ENCODE measurements at places on chromosomes 11 and 22.

- DNase-seq = no peak
These were observed 552 bp downstream of the CNIH2 start for GRCh38 chr11:66278363-66279091.

- DNase-seq = no peak
These were observed 52.5 kb downstream of the ARRB1 start for GRCh38 chr11:75298976-75299260.

DNA sequence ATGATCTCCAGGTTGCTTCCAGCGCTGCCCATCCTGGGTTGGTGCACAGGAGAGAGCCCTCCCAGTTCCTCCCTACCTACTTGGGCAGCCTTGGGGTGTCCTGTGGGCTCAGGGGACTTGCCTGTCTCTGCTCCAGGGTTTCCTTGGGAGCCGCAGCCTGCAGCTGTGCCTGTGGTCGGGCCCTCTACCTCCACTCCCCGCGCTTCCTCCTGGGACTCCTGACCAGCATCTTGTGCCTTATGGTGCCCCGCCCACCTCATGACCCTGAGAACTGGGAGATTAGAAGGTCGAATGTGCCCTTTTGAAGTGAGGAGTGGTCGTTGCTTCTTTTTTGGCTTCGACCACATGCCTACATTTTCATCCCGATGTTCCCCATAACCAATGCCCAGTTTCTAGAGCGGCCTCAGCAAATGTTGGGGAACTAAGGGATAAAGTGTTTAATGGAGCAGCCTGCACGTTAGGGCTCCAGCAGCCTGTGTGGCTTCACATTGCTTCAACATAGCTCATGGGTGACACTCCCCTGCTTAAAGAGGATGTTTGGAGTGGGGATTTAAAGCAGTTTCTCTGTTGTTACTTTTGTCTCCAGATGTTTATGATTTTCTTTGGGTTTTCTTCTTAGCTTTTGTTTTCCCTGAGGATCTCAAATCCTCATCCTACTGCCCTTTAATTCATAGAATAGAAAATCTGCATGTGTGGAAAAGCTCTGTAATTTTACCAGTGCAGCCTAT is 248.8 kb downstream of the TBC1D22A start:
- DNase-seq = no peak

DNA sequence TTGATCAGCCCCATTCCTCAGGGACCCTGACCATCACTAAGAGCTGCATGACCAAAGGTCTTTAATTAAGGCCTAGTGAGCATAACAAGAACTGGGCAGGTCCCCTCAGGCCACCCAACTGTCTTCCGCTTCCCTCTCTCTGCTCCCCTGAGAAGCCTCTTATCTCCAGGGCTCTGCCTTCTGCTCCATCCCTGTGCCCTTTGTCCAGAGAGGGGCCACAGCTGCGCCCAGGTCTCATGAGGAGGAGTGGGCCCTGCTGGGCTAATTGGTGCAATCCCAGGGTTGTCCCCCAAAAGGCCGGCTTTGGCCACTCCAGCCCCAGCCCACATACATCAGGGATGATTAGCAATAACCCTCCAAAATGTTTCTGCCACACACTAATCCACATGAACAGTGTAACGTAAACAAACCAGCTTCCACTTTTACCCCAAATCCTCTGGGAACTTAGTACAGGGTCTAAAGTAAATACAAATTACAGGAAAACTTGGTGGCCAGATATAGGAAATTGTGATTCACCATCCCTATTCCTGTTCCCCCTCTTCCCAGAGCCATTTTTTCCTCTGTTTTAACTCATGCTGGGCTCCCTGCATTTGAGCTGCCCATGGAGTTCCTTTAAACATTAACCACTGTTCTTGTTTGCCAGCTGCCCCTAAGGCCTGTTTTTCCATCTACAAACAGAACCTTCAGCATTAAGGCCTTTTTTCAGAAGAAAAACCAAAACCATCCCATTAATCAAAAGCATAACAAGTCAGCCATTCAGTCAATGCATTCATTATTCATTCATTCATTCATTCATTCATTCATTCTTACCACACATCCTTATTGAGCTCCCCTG is 34.6 kb upstream of the CAVIN3 start:
- no peak for DNase-seq

DNA sequence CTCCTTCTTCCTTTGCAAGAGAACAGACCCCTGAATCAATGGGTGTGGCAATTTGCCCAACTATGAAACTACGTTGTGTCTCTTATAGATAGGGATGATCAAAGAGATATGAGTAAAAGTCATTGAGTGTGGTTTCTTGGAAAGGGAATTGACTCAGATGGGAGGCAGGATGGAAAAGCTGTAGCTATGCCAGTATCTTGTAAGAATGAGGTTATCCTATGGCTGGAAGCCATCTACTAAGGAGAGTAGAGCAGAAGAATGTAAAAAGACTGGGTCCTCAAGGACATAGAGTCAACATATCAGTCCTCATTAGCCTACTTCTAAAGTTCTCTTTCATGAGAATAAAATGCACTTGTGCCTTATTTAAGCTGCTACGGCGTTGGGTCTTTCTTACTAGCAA is 78.9 kb upstream of the POU2AF2 start:
- no peak for DNase-seq

- no peak for DNase-seq
These were observed 300.5 kb downstream of the NTM start for GRCh38 chr11:131670876-131671275.

DNA sequence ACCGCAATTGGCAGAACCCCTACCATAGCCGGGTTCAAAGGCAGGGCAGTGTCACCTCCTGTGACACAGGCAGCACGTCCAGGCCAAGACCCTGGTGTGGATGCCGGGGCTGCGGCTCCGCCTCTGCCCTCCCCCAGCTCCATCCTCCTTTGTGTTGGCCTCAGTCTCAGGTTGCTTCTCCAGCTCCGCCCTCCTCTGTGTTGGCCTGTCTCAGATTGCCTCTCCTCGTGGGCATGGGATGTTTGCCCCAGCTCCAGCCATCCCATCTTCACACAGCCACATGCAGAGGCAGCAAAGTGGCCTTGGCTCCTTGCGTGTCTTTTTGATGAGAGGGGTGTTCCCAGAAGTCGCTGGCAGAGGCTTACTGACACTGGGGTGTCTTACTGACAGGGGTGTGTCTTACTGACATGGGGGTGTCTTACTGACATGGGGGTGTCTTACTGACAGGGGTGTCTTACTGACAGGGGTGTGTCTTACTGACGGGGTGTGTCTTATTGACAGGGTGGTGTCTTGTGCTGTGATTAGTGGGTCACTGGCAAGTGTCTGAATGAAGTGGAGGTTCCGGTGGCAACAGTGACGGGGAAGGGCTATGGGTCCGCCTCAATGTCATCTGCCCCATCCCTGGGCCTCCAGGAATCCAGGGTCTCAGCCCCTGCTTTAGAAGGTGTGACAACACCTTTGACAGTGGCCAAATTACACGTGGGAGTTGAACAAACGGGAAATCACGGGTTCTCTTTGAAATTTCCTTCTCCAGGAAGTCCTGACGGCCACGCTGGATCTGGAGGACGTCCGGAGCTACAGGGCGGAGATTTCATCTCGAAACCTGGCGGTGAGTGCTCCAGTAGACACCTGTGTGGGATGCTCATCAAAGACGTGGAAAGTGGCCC is 24.9 kb downstream of the NADSYN1 start:
- DNase-seq = no peak

- DNase-seq = no peak
These were observed 52.3 kb downstream of the SC5D start for GRCh38 chr11:121344824-121345223.

DNA sequence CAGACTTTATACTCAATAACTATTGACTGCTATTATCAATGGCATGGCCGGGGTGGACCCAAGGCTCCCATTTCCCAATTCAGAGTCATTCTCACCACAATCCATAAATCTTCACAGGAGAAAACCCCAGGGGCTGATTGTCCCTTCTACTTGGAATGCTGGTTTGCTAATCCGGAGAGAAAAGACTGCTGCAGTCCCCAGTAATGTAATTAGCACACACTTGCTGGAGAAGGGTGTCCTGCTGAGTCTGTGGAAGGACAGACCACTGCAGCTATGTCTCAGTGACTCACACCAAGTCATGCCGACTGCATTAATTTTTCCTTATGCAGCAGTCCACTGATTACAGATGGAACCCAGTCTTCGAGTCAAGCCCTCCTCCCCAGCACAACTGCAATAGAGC is 5.9 kb upstream of the ETS1 start:
- DNase-seq = no peak

- DNase-seq = no peak
These were observed 92.1 kb upstream of the APOA1 start for GRCh38 chr11:116929414-116930090.

- peak; percentile 56 for DNase-seq
These were observed 4.0 kb downstream of the STIM1 start for GRCh38 chr11:3859373-3859881.

DNA sequence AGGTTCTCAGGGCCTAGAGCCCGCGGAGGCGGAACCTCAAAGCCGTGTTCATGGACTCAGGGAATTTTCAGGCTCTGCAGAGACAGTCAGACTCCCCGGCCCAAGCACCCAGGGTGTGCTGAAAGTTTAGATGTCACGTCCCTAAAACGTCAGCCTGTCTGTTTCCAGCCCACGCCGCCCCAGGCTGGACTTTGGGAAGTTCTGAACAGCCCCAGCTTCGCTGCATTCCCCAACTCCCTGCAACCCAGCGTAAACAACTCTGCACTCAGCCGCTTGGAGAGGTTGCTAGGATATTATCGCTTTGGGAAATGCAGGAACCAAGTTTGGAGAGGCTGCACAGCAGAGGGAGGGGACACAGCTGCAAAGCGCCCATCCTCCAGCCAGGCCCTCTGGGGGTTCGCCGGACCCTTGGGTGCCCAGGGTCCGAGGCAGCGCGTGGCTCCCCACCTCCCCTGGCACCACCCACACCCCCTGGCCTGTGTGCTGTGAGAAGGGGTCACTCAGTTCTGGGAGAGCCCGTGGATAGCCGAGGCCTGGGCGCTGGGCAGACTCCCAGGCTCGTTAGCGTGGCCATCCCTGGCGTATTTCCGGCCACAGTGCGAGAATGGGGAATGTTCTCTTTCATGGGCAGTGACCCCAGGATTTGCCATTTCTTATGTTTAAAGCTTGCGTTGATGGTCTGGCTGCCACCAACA is 120.5 kb upstream of the FGF3 start:
- DNase-seq = no peak

- DNase-seq = no peak
These were observed 70.1 kb downstream of the SFI1 start for GRCh38 chr22:31566484-31566883.

DNA sequence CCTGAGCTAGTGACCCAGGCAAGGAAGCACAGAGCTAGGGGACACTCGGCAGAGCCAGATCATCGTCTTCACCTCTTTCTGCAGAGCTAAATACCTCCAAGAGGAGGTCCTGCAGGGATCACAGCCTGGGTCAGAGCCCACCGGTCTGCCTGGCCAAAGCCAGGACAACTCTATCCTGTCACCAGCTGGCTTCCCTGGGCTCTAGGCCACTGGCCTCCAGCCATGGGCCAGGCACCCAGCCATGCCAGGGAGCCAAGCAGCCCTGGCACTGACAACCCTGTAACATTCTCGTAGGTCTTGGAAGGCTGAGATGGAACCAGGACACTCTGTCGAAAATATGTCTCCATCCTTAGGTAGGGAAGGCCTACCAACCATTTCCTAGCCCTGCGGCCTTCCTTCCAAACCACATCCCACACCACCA is 270.1 kb downstream of the BUD13 start:
- DNase-seq = no peak

DNA sequence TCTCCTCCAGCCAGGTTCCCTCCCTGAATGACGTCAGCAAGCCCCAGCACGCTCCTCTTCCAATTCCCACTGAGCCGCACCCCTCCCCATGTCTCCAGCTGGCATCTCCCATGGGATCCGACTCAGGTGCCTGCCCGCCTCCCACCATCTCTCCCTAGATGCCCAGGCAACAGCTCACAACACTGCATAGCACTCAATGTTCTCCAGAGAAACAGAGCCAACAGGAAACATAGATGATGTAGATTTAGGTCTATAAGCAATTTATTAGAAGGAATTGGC is 532.3 kb downstream of the BRD1 start:
- no peak for DNase-seq

DNA sequence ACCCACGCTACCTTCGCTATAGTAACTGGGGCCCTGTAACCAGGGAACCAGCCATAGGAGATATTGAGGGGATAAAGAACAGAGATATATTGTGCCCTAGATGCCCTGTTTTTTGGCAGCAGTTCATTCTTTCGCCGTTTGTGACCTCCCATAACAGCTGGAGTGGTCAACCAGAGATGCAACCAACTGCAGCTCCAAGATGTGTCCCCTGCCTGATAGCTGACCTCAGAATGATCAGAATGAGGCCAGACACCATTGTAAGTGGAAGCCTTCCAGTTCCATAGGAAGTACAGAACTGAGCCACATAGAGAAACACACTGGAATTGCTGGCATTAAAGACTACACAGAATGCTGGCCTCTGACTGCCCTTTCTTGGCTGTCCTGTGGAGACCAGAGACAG is 39.2 kb downstream of the P4HA3 start:
- no peak for DNase-seq

DNA sequence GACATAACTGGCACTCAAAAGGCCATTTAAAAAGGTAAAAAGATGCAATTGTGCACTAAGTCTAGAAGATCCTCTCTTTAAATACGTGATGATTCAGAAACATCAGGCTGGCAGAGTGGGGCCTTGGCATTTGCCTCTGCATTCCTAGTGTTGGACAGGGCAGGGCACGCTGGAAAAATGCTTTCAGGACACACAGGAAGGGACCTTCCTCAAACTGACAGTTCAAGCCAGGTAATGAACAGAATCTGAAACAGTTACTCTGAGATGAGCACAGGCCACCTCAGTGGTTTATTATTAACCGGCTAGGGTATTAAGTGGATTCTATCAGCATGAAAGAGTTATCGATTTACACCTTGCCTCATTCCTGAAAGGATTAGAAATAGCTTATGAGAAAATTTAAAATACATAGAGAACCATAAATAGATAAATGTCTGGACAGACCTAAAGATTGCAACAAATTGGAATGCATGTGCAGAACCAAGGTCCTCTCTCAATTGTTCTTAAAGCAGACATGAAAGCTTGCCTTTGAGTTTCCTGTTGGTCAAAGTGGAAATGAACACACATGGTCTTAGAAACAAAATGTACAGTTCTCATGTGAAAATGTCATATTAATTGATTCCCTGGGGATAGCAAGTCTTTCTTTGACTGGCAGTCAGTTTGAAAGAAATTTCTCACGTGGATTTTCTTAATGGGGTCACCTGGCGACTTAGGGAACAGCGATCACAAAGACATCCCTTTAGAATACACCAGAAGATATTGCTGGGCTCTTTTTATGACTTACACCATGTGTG is 21.5 kb upstream of the CSNK2A3 start:
- no peak for DNase-seq

- peak; percentile 81 for DNase-seq
These were observed 34.1 kb downstream of the NEU3 start for GRCh38 chr11:75022759-75023396.

DNA sequence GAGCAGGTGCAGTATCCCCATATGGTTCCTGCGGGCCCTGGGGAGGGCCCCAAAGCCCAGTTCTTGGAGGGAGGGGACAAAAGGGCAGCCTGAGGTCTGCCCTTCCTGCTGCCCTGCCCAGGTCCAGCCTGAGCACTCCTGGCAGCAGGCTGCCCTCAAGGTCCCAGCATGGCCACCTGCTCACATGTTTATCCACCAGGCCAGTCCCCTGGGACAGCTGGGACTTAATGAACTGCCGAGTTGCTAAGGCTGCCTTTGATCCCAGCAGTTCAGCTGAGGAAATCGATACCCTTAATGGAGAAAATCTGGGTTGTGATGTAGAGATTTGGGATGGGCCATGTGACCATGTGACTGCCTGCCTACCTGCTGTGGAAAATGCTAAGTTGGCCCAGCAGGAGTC is 146.2 kb downstream of the TRIM29 start:
- no peak for DNase-seq

GRCh38 chr11:111776398-111777093 is 10.4 kb upstream of the PPP2R1B start:
- DNase-seq = no peak

- DNase-seq = no peak
These were observed 2.1 kb downstream of the APOBEC3B start for GRCh38 chr22:38984224-38984623.

All from activated CD4-positive, alpha-beta T cell treated with anti-CD3 and anti-CD28 coated beads, Interleukin-2, Interleukin-6, amounts not matched to agents 100 ng/mL and 50 ng/mL, durations not matched to agents 16 hours and 8 hours (primary cell).